ENCODE measurements at places on chromosomes 7 and 10.

- DNase-seq: no peak
Measured at GRCh38 chr10:114489521-114490310, 85.4 kb upstream of the AFAP1L2 start.

GRCh38 chr7:122300211-122300932 is 4.2 kb downstream of the FEZF1 start:
- no peak for DNase-seq

- no peak for DNase-seq
Measured at GRCh38 chr7:159066816-159067575, 77.7 kb downstream of the VIPR2 start.

- DNase-seq: no peak
Measured at GRCh38 chr10:131702531-131703356, 198.1 kb upstream of the PPP2R2D start.

DNA sequence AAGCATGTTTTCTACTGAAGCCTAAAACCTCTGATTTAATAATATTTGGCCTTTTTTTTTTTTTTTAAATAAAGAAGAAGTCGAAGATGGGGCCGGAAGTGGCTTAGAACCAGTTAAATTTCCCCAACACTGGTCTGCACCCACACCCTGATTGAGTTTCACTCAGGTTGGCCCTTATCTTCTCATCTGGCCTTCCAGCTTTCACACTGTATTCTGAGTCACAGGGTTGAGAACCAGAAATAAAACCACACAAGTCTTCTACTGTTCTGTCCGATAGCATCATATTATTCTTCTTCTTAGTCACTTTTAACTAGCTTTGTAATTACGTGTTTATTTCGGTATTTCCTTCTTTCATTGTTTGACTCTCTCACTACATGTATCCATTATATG is 9.9 kb downstream of the ZNF365 start:
- no peak for DNase-seq

- DNase-seq: no peak
Measured at GRCh38 chr7:137492889-137493288, 149.4 kb upstream of the PTN start.

- no peak for DNase-seq
Measured at GRCh38 chr10:7485244-7485556, 74.4 kb upstream of the SFMBT2 start.

DNA sequence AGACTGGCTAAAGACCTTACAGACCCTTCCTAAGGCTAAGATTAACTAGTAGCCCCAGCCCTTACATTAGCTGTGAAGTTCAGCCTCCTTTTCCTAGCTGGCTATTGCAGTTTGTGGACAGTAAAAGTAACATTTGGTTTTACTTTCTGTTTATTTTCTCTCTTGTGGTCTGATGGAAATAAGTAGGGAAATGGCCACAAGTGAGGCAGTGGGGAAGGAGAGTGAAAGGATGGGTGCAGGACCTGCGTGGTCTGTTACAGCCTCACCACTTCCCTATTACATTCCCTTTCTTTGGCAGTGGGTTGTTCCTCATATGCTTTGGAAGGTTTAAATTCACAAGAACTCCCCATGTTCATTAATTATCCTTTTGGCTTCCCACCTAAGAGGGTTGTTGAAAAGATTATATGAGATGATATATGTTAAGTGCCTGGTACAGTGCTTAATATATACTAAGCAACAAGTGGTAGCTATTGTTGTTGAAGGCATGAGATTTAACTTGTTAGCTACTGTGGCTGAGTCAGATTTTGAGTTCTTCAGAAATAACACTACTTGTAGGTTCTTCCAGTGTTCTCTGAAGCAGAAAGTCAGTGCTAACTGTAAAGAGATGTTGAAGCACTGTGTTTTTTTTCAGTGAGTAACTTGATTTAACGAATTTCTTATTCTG is 181.7 kb downstream of the ST7 start:
- DNase-seq: no peak

DNA sequence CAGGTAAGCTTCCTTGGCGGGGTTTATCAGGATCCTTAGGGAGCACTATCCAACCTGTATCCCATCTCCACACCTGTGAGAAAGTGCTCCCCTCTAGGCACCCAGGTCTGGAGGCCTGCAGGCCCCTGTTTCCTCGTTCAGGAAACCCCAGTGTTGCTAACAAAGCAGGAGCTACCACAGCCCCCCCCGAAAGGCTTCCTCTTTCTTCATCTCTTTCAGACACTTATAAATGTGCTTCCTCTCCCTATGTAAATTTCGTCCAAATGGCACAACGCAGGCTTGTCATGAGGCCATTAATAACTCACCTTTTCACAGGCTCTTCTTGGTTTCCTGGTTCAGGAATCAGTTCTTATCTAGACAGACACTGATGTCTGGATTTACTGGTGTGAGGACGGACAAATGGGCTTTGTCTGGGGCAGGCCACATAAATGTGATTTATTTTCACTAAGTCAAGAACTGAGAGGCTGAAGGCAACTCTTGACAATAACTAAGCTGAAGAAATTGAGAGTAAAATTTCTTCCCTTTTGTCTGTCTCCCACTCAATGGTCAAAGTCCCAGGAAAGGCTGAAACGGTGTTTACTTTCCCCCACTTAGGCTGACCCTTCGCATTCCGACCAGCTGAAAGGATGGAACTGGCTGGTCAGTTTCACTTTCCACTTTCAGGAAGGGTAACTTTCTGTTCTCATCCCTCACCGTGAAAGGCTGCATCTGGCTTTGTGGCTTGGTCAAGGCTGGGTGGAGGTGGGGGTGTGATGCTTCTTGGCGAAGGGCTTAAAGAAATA is 46.8 kb downstream of the PIK3AP1 start:
- no peak for DNase-seq
